Ascending aorta (tissue), 2 donors: ENCODE measurements at places on chromosomes 13 and 19. TPM values are rescaled to one million over a fixed set of nuclear protein-coding genes. Genes with fewer than 3 reads are reported as not detected.

The TNNI3 gene
- total RNA-seq, result not detected

The TMEM150B gene
- not detected for total RNA-seq

The NAXD gene
- total RNA-seq, result 1.9 TPM

DNA sequence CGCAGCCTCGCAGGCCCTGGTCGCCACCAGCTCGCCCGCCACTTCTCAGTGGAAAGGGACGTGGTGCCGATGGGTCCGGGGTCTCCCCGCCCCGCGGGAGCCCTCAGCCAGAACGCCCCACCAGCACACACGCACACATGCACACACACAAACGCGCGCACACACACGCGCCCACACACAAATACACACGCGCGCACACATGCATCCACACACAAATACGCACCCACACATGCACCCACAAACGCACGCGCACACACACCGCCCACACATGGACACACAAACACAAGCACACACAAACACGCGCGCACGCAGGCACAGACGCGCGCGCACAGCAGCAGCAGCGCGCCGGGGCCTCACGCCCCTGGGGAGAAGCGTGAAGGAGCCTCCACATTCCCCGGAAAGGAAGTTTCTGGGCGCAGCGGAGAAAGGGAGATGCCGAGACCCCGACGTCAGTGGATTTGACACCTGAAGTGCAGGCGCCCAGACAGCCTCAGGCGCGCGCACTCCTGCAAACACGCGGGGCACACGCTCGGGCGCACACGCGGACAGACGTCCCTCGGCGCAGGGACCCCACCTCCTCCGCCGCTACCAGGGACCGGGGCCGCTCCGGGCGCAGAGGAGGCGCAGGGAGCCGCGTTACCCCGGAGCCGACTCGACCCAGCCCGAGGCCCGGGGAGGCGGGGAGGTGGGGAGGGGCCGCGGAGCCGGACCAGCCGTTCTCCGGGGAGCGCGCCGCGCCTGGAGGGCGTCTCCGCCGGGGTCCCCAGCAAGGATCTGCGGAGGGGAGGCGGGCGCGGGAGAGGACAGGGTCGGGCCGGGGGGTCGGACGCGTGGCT is 622 bp downstream of the RASA3 start:
- H3K36me3 ChIP-seq, result no peaks in the 10 kb centered on the region
- H3K4me1 ChIP-seq, result peaks cover 32% of the 10 kb centered on the region
- H3K27ac ChIP-seq, result peak overlapping the region; percentile 88
- DNase-seq, result peak; percentile 69
- peak overlapping the region; percentile 72 for H3K4me3 ChIP-seq
- no peaks in the 10 kb centered on the region for H3K27me3 ChIP-seq

DNA sequence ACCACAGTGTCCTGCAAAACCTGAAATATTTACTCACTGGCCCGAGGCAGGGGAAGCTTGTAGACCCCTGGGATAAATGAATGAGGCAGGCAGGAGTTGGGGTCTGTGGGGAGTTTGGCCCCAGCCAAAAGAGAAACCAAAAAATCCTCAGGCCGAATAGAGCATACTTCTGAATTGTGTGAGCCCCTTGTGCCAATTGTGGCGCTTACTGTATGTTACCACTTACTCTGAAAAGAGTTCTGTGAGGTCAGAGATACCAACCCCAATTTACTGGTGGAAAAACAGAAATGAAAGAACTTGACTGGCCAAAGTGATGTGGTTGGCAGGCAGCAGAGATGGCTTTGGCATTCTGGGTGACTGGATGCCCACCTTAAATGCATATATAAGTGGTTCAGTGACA is 6.9 kb downstream of the CARM1 start:
- no peaks in the 10 kb centered on the region for H3K36me3 ChIP-seq
- H3K4me1 ChIP-seq, result peaks cover 28% of the 10 kb centered on the region
- H3K4me3 ChIP-seq, result no peak overlapping the region
- H3K27me3 ChIP-seq, result no peaks in the 10 kb centered on the region
- DNase-seq, result no peak

- H3K27ac ChIP-seq, result no peak overlapping the region
- H3K27me3 ChIP-seq, result no peaks in the 10 kb centered on the region
- H3K36me3 ChIP-seq, result peaks cover 24% of the 10 kb centered on the region
- H3K4me1 ChIP-seq, result no peaks in the 10 kb centered on the region
- no peak overlapping the region for H3K4me3 ChIP-seq
- DNase-seq, result no peak
Measured at GRCh38 chr13:46010148-46010547, 42.4 kb downstream of the ZC3H13 start.

DNA sequence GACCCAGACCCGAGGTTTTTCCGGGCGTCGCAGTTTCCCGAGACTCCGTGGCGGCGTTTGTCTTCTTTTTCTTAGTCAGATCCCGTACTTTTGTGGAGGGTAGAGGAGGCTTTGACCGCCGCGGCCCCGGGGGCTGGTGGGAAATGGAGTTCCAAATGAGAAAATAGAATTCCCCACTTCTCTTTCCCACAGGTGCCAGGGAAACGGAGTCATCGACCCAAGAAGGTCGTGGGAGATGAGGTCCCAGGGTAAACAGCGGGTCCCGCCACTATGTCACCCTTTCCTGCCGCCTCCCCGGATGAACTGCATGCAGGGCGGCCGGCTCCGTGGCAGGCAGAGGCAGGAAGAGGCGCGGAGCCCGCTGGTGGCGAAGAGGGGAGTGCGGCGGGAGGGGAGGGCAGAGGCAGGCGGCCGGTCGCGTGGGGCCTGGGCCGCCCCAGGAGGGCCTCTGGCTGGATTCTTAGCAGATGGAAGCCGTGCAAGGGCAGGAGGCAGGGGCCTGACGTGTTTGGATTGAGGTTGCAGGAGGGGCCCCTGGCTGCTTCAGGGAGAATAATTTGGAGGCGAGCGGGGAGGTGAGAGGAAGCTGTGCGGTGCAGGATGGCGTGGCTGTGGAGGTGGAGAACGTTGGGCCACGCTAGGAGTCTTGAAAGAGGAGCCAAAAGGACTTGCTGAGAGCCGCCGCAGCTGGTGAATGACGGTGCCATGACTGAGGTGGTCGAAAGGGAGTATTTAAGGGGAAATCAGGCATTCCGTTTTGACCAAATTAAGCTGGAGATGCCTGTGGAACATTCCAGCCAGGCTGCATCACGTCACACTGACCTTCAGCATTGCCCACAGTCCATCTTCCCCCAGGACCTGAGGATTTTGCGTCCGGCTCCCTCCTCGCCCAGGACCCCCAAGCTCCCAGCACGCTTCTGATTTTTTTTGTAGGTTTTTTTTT is 11.7 kb downstream of the CYTH2 start:
- H3K27me3 ChIP-seq, result no peaks in the 10 kb centered on the region
- no peak for DNase-seq
- peak overlapping the region; percentile 96 for H3K27ac ChIP-seq
- H3K36me3 ChIP-seq, result peaks cover 34% of the 10 kb centered on the region
- H3K4me1 ChIP-seq, result peaks cover 8% of the 10 kb centered on the region

GRCh38 chr13:21882766-21883165 is 211.9 kb downstream of the FGF9 start:
- H3K4me3 ChIP-seq, result no peak overlapping the region
- DNase-seq, result no peak
- H3K27ac ChIP-seq, result no peak overlapping the region
- H3K4me1 ChIP-seq, result no peaks in the 10 kb centered on the region
- no peaks in the 10 kb centered on the region for H3K36me3 ChIP-seq
- no peaks in the 10 kb centered on the region for H3K27me3 ChIP-seq

DNA sequence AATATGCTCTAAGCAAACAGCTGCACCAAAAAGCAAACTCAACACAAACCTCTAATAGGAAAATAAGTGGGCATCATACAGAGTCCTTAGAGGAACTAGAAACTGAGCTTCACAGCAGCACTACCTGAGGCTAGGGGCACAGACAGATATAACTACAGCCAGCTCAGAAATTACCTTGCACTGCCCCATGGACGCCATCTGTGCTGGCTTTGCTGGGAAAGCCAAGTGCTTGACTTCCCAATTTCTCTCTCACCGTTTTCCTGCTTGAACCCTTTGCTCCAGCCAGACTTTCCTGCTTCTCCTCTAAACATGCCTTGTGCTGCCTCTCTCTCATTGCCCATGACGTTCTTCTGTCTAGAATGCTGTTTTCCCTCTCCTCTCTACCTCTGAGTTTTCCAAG is 29.3 kb downstream of the MTUS2 start:
- H3K4me1 ChIP-seq, result no peaks in the 10 kb centered on the region
- no peak overlapping the region for H3K4me3 ChIP-seq
- no peak overlapping the region for H3K27ac ChIP-seq
- no peaks in the 10 kb centered on the region for H3K36me3 ChIP-seq
